SK-N-MC (cell line): ENCODE measurements at places on chromosomes 1 and 21.

DNA sequence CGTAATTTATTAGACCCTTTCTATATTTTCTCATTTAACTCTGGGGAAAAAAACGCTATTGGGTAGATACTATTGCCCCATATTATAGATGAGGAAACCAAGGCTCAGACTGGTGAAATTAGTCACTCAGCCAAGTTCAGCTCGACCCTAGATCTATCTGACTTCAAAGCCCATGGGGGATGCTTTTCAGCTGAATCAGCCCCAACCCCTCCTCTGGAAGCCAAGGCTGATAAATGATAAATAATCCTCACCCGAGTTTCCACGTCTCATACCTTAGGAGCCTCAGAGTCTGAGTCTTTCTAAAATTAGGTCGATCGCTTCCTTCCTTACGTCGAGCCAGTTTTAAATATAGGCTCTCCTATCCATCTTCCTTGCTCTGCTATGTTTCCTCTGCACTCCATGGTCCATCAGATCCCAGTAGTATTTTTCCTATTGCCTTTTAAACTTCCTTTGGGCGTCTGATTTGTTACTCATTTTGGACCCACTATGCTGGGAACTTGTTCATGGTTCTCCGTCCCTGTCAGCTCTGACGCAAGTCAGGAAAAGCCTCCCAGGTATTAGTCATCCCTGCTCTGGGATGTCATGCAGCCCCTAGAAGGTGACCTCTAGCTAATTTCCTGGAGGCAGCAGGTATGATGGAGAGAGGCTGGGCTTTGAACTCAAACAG is 122.8 kb downstream of the PLPP3 start:
- no peak for DNase-seq

DNA sequence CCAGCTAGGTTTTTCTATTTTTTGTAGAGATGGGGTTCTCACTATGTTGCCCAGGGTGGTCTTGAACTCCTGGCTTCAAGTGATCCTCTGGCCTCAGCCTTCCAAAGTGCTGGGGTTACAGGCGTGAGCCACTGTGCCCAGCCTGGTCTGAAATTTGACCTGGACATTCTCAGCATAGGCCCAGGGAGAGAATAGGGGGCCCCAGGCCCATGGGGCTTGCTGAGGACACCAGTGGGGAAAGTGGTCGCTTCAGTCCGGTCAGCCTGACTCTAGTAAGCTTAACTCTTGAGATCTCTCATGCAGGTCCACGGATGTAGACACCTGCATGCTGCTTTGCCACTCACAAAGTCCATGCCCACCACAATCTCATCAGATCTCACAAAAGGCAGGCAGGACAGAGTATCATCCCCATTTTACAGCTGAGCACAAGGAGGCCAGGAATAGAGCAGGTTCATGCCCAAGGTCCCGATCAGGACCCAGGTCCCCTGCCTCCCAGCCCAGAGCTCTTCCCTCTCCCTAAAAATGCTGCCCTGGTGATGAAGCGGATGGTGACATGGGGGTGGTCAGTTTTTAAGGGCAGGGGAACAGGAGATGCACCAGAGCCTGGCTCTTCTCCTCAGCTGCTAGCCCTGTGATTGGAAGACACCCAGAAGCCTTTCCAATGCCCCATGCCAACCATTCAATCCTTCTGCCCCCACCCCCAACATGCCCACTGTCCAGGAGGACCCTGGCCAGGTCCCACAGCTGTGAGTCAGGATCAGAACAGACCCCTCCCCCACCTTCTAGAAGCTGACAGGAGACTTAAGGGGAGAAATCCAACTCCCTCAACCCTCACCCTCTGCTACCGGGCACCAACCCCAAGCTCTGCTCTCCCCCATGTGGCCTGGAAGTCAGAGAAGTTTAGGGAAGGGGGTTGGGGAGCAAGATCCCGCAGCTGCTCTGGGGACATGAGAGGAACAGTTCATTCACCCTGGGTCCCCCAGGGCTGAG is 1.8 kb downstream of the FHL3 start:
- no peak for DNase-seq

DNA sequence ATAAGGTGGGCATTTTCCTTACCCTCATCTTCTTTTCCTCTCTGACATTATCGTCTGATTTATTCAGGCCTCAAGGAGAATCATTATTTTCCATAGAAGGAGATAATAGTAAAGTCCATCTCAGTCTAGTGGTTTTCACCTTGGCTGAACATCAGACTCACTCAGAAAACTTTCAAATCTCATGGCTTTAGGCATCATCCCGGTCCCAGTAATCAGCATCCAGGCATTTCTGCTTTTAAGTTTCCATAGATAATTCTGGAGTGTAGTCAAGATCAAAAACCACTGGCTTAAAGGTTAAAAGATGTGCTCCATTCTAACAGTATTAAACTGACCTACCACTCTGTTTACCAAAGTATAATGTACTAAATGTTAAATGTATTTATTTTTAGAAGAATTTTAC is 49.4 kb downstream of the RNF2 start:
- no peak for DNase-seq

DNA sequence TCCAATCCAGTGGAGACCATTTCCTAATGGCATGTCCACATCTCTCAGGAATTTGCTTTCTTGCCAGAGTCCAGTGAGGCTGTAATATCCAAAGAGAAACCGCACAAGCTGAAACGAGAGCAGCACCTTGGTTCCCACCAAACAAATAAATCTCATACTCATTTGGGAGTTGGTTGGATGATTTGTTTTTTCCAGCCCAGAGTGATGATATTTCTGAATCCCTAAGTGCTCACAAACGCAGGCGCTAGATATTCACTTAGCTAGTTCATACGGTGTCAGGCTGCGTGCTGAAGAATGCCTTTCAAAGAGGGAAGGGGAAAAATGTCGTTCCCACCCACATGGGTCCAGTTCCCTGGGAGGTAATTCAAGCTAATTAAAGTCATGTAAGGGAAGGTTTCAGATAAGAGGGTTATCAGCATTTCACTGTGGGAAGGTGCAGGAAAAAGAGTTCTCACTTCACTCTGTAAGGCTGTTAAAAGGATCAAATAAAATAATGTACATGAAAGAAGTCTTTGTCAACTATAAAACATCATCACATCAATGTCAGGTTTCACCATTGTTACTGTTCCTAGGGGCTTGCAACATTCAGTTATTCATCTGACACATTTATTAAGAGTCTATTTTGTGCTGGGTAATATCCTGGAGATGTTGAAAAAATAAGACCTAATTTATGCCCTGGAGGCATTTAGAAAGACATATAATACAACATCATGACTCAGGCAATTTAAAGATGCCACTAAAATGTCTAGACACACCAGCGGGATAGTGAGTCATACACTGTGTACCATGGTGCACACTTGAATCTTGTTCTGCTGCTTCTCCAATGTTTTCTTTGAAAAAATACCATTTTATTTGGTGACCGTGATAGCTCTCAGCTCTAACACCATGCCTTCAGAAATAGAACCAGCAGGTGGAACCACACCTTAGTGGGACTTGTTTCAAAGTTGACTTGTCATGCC is 19.3 kb downstream of the DPT start:
- peak; percentile 45 for DNase-seq

GRCh38 chr1:223845037-223845809 is 524 bp downstream of the TP53BP2 start:
- DNase-seq = no peak

- DNase-seq = peak; percentile 30
These were observed 140.1 kb upstream of the FMN2 start for GRCh38 chr1:239951511-239952140.

DNA sequence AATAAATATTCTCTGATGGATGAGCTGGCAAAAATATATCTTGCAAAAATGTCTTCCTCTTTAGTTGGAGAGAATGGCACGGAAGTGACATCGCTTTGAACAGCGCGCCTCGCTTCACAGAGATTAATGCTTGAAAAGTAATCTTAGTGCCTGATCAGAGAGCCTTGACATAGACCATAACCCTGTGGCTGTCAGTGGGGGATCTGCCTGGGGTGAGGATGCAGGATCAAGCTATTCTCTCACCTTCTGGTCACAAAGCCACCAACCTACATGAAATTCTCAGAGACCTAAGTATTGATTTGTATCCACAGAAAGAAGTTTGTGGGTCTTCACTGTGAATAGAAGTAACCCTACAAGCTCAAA is 492.6 kb downstream of the LMO4 start:
- no peak for DNase-seq

GRCh38 chr21:19523061-19523460 is 1119.5 kb upstream of the TMPRSS15 start:
- no peak for DNase-seq

- no peak for DNase-seq
These were observed 24.8 kb upstream of the TCEA3 start for GRCh38 chr1:23449306-23449705.

GRCh38 chr1:212643877-212644276 is 35.3 kb downstream of the ATF3 start:
- no peak for DNase-seq

GRCh38 chr1:46087891-46088290 is 44.5 kb downstream of the PIK3R3 start:
- no peak for DNase-seq

DNA sequence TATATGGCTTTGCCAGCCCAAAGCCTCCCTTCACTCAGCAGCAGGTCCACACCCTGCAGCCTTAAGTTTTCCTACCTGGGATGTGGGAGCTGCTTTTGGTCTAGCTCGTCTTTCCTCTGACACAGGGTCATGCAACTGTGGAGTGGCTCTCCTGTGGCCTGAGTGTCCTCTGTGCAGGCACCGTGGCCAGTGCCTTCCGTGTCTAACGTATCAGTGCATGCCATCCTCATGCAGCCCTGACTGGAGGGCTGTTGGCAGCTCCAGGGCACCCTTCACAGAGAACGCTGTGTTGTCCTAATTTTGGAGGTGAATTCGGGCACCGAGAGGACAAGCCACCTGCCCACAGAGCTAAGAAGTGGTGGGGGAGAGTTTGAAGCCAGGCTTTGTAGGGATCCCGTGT is 25.7 kb upstream of the C1orf174 start:
- no peak for DNase-seq

DNA sequence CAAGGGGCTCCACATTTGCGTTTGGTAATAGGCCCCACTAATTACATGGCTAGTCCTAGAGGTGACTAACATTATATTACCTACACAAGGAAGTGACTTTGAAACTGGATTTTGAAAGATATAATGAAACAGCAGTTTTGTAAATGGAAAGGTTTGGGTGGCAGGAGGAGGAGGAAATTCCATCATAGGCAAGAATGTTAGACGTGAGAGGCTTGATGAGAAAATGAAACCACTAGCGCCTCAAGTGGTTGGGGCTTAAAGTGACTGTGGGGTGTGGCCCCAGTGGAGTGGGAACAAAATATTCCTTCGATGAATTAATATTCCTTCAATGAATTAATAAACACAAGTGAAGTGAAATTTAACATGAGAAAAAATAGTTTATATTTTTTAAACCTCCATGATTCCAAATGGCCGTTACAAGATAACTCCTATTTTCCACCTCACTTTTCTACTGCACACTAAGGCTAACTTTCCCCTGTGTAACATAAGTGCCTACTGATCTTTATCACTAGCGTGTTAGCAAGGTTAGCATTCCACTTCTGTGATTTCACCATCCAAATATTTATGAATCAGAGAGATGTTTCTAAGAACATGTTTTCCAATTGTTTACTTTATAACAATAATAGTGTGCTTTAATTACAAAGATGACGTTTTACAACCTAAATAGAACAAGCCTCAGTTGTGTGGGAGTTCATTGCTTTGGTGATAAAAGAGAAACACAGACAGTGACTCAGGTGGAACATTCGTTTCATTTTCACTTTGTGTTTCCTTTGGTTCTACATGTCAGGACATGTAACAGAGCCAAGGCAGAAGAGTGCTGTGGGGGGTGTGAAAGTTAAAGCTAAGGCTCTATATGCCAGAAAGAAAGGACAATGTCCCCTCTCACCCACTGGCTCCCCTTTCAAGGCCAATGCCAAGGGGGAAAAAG is 12.5 kb upstream of the ATF3 start:
- no peak for DNase-seq

DNA sequence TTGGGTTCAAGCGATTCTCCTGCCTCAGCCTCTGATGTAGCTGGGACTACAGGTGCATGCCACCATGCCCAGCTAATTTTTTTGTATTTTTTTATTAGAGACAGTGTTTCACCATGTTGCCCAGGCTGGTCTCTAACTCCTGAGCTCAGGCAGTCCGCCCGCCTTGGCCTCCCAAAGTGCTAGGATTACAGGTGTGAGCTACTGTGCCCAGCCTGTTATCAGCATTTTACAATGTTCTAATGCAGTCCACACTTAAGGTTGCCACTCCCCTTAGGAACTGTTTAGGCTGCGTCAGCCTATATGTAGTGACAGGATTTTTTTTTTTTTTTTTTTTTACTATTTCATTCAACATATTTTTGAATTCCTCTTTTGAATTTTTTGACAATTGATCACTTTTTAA is 30.2 kb downstream of the AGPAT3 start:
- DNase-seq = no peak

DNA sequence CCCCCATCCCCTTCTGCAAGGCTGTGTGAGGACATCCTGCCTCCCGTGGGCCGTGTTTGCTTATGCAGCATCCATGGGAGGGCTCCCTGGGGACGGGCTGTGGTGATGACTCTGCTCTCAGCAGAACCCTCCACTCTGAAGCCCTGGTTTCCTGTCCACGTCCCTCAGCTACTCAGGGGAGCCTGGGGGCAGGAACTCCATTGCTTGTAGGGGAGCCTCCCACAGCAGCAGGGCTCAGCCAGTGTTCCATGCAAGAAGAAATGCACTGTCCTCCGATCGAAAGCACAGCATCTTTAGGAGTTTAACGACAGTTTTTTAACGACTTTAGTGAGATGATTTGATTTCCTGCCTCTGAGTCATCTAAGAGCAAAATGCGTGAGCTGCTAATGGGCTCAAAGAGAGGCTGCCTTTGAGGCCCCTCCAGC is 8.3 kb upstream of the KCNAB2 start:
- DNase-seq = peak; percentile 86

GRCh38 chr21:44710756-44711326 is 531 bp downstream of the TSPEAR start:
- no peak for DNase-seq

DNA sequence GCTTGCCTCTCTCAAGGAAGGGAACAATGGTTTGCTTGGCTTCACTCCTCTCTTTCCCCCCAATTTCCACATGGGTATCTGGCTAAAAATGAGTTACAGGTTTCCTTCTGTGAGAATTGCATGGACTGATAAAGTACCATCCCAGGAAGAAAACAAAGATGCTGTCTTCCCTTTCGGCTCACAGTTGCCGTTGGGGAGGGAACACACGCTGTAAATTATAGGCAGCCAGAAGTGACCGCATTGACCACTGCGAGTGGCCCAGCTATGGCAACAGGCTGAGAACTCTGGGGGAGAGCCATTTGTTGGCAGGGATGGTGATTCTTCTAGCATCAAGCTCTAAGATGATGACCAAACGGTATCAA is 2.9 kb downstream of the RUNX1 start:
- no peak for DNase-seq

GRCh38 chr1:152325111-152325510 is at the start of gene FLG:
Gene FLG, minus strand, starts transcription at chr1:152325239. Its CDS starts 9,783 bp downstream, at chr1:152315456.
- no peak for DNase-seq
